ENCODE measurements at places on chromosomes 4 and X. TPM values are rescaled to one million over a fixed set of nuclear protein-coding genes. Genes with fewer than 3 reads are reported as not detected.
A peak's percentile ranks its signal among the peaks of the same experiment; 100 is the strongest.

- no peak for DNase-seq
- H3K27ac ChIP-seq, result no peak overlapping the region
- no peaks in the 10 kb centered on the region for H3K4me1 ChIP-seq
- no peak overlapping the region for H3K4me3 ChIP-seq
- no peaks in the 10 kb centered on the region for H3K27me3 ChIP-seq
Observed at GRCh38 chr4:73066928-73067327, 2.6 kb downstream of the COX18 start.

GRCh38 chr4:160038615-160039014 is 935.7 kb downstream of the RAPGEF2 start:
- H3K4me3 ChIP-seq, result no peak overlapping the region
- DNase-seq, result no peak
- H3K27ac ChIP-seq, result no peak overlapping the region
- no peaks in the 10 kb centered on the region for H3K36me3 ChIP-seq

The GRPEL1 gene
- 20.2 TPM for total RNA-seq

The UNC5C gene
- total RNA-seq, result 20.9 TPM

The KLKB1 gene
- 0.96 TPM for total RNA-seq

DNA sequence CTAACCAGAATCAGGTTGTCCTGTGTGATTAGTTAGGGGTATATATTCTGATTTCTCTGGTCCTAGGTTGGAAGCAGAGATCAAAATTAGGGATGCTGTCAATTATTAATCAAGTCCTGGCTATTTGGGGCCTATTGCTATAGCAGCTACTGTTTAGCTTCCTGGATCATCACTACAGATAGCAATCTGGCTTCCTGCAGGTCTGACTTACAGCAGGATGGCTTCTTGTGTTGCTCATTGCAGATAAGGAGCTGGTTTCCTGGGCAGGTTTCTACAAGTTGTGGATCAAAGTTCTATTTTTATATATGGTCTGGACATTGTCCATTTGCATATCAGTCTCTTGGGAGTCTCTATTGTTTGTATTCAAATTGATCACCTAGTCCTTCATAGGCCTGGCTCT is 57.7 kb upstream of the C4orf54 start:
- H3K4me1 ChIP-seq, result no peaks in the 10 kb centered on the region
- no peak for DNase-seq
- H3K4me3 ChIP-seq, result no peak overlapping the region
- no peaks in the 10 kb centered on the region for H3K36me3 ChIP-seq

GRCh38 chr4:57274082-57274481 is 163.9 kb upstream of the IGFBP7 start:
- no peak for DNase-seq
- H3K36me3 ChIP-seq, result no peaks in the 10 kb centered on the region
- H3K4me3 ChIP-seq, result no peak overlapping the region
- no peak overlapping the region for H3K27ac ChIP-seq
- H3K4me1 ChIP-seq, result no peaks in the 10 kb centered on the region
- no peaks in the 10 kb centered on the region for H3K27me3 ChIP-seq

The JAKMIP1 gene
- total RNA-seq, result 0.88 TPM

DNA sequence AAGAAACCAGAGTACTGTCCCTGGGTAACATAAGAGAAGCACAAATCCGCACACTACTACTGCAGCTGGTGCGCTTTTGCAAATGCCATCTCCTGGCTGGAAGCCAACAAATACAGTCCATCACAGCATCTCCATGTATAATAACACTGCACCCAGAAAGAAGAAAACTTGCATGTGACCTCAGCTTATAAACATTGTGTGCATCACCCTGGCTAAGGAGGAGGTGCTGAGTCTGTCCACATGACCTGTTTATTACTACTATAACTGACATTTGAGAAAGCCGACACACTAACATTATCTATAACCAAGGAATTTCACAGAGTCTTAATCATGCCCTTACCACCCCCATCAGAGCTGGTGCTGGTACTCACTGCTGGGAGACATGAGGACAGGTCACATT is 516.8 kb downstream of the CFAP47 start:
- H3K4me3 ChIP-seq, result no peak overlapping the region
- no peaks in the 10 kb centered on the region for H3K27me3 ChIP-seq
- DNase-seq, result no peak

- no peak for DNase-seq
- no peaks in the 10 kb centered on the region for H3K27me3 ChIP-seq
- H3K36me3 ChIP-seq, result no peaks in the 10 kb centered on the region
- H3K4me1 ChIP-seq, result no peaks in the 10 kb centered on the region
- peak overlapping the region; percentile 92 for H3K4me3 ChIP-seq
Observed at GRCh38 chr4:70706516-70706915, 15.2 kb upstream of the RUFY3 start.

DNA sequence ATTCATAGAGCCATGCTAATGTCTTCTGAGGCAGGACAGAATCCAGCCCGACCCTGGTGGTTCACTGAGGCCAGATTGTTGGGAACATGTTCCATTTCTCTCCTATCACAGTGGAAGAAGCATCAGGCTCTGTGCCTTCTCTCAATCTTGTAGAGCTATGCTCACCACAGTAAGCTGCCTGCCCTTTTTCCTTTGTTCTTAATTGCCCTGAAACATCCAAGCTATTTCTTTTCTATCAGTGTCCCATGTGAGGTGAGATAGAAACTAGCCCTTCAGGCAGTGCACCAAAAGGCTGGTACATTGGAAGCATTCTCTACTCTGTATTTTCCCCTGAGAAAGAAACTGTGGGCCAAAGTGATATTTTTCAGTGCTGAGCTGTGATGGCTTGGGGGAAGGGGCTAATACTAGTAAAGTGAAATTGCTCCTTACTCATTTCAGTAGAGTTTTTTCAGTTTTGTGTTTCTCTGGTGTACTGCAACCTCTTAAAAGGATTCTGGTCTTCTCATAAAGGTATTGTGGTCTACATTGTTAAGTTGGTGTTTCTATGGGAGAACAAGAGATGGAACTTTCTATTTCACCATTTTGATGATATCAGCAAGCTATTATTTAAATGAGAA is 611.2 kb downstream of the RPA4 start:
- no peaks in the 10 kb centered on the region for H3K4me1 ChIP-seq
- H3K36me3 ChIP-seq, result no peaks in the 10 kb centered on the region
- peaks cover 3% of the 10 kb centered on the region for H3K27me3 ChIP-seq
- H3K27ac ChIP-seq, result no peak overlapping the region
- DNase-seq, result no peak

- H3K4me3 ChIP-seq, result no peak overlapping the region
- no peak for DNase-seq
- H3K4me1 ChIP-seq, result no peaks in the 10 kb centered on the region
Observed at GRCh38 chr4:137597752-137598430, 65.6 kb upstream of the PCDH18 start.

The NSG1 gene
- 6.2 TPM for total RNA-seq

GRCh38 chr4:41880840-41881831 is 54.1 kb upstream of the TMEM33 start:
- peak overlapping the region; percentile 39 for H3K4me3 ChIP-seq
- no peaks in the 10 kb centered on the region for H3K36me3 ChIP-seq
- H3K27ac ChIP-seq, result no peak overlapping the region
- H3K27me3 ChIP-seq, result peaks cover 64% of the 10 kb centered on the region

GRCh38 chrX:10447564-10448214 is 172.7 kb downstream of the MID1 start:
- no peak overlapping the region for H3K27ac ChIP-seq
- peak; percentile 32 for DNase-seq
- no peaks in the 10 kb centered on the region for H3K4me1 ChIP-seq

DNA sequence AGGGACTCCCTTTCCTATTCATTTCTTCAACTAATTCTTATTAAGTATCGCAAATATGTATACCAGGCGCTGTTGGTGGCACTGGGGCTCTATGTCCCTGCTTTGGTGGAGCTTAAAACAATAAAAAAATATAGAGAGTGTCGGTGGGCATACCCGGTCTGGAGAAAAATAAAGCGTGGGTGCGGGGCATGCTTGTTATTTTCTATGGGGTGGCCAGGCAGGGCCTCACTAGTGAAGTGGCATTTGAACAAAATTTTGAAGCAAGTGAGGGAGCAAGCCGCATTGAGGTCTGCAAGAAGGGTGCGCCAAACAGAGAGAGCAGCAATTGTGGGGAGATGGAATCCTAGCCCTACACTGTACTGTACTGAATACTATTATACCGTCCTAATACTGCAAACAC is 565 bp upstream of the IDS start:
- peak overlapping the region; percentile 86 for H3K27ac ChIP-seq
- no peak for DNase-seq
- no peaks in the 10 kb centered on the region for H3K27me3 ChIP-seq
- no peaks in the 10 kb centered on the region for H3K4me1 ChIP-seq
- peak overlapping the region; percentile 77 for H3K4me3 ChIP-seq
- no peaks in the 10 kb centered on the region for H3K36me3 ChIP-seq

Measured in breast epithelium (tissue), 4 donors.